NCI-H1105 treated with DMSO at 0.1 percent for 48 hours (cell line): ENCODE measurements at places on chromosomes 1 and 21.

GRCh38 chr1:2829846-2830615, 28.5 kb upstream of the TTC34 start:
- no peak for DNase-seq

DNA sequence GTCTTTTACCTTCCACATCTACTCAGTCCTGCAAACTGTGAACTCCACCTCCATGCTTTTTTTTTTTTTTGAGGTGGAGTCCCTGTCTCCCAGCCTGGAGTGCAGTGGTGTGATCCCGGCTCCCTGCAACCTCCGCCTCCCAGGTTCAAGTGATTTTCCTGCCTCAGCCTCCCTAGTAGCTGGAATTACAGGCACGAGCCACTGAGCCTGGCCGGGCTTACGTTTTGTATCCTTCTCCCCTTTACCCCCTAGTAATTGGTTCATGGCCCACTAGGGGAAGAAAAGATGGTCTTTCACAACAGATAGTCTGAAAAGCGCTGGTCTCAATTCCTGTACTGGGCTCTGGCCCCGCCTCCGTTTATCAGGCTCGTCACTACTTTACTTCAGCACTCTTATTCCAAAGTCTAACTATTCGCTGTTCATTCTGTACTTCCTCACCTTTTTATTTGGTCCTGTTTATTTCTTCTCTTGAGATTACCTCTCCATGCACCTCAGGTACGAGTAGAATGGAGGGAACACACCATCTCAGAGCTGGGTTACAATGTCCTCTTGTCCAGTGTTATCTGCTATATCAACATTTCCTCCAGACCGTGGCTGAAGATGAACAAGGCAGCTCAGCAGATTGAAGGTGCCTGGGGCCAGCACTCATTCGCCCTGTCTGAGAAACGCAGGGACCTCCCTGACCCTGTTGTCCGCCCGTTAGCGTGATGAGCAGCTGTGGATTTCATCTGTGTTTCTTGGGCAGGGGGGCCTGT, 16.2 kb downstream of the CNST start:
- no peak for DNase-seq

- no peak for DNase-seq
These were observed 5.6 kb upstream of the POFUT2 start for GRCh38 chr21:45293220-45293725.

- no peak for DNase-seq
These were observed 23.4 kb upstream of the TDRD10 start for GRCh38 chr1:154478639-154479038.

- no peak for DNase-seq
These were observed 3.5 kb downstream of the OR14I1 start for GRCh38 chr1:248699099-248699498.

- no peak for DNase-seq
These were observed at the start of gene PGLYRP4 for GRCh38 chr1:153348511-153349362. Gene PGLYRP4, minus strand, starts transcription at chr1:153348841. Its CDS starts 909 bp downstream, at chr1:153347932.

- no peak for DNase-seq
These were observed 358.3 kb downstream of the USP25 start for GRCh38 chr21:16088056-16088455.

GRCh38 chr1:73472810-73473209, 725.2 kb downstream of the LRRIQ3 start:
- no peak for DNase-seq

DNA sequence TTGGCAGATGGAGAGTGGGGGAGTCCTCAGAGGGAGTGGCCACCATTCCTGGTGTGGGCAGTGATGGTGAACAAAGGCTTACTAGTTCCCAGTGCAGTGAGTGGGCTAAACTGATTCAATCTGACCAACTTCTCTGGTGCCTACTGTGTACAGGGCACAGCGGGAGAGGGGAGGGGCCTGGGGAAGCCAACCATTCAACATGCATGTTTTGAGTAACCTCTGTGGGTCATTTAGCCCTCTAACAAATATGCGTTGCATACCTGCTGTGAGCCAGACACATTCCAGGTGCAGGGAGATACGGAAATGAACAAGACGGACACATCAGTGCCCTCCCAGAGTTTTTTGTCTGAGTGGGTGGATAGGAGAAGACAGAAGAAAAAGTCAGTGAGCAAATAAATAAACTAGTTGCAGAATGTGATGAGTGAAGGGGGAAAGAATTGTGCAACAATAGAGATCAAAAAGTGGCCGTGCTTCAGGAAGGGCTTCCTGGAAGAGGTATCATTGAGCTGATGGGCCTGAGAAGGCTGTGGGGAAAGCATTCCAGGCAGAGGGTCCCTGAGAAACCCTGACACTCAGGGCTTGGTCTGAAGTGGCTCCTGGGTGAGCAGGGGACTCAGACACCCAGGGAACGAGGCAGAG, 78.8 kb downstream of the EPHB2 start:
- no peak for DNase-seq

DNA sequence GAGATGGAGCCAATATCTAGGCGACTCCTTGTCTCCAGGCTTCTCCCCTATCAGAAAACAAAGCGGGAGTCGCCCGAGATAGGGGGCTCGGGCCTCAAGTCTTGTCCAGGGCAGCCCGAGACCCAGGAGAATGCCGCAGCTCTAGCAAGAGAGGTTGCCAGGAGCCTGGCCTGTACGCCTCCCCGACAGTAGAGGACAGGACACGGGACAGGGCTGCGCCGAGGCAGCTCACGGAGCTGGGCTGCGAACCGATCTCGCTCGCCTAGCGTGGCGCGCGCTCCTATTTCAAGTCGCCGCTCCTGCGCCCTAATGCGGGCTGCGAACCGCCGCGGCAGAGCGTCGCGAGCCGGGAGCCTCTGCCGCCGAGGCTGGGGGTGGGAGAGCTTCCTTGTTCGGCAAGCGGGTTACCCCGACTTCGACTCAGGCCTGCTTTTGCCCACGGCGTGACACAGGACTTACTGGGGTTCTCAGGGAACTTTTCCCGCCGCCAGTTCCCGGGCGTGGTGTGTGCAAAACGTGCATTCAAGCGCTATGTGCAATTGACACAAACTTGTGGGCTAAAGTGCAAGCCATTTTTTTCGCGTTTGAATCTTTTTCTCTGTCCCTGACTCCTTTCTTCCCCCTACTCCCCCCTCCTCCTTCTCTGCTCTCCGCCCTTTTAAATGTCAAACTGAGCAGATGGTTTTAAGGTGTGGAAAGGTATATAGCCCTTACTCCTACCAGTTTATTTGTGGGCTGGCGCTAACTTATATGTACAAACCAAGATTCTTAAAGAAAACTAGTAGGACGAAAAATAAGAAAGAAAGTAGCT, 2.4 kb upstream of the PROX1 start:
- DNase-seq = no peak

DNA sequence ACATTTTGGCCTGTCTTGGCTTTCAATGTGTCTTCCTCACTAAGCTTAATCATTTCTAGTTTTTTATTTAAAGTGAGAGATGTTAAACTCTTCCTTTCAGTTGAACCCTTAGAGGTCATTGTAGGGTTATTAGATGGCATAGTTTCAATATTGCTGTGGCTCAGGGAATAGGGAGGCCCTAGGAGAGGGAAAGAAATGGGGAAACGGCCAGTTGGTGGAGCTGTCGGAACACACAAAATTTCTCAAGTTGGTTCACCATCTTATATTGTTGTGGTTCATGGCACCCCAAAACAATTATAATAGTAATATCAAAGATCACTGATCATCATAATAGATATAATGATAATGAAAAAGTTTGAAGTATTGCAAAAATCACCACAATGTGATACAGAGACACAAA, 31.4 kb upstream of the KAZN start:
- no peak for DNase-seq

DNA sequence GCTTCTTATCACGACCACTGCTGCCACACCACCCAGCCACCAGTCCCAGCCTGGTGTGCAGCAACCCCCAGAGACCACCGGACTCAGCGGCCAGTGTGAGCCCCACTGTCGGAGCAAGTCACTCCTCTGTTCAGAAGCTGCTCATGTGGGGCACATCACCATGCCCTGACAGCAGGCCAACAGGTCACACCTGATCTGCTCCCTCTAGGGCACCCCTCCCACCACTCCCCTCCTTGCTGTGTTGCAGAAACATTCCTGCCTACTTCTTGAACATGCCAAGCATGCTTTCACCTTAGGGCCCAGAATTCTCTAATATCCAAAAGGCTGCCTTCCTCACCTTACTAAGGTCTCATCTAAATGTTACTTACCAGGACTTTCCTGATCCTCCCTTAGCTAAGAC, 146.5 kb downstream of the SLC45A1 start:
- DNase-seq = no peak

DNA sequence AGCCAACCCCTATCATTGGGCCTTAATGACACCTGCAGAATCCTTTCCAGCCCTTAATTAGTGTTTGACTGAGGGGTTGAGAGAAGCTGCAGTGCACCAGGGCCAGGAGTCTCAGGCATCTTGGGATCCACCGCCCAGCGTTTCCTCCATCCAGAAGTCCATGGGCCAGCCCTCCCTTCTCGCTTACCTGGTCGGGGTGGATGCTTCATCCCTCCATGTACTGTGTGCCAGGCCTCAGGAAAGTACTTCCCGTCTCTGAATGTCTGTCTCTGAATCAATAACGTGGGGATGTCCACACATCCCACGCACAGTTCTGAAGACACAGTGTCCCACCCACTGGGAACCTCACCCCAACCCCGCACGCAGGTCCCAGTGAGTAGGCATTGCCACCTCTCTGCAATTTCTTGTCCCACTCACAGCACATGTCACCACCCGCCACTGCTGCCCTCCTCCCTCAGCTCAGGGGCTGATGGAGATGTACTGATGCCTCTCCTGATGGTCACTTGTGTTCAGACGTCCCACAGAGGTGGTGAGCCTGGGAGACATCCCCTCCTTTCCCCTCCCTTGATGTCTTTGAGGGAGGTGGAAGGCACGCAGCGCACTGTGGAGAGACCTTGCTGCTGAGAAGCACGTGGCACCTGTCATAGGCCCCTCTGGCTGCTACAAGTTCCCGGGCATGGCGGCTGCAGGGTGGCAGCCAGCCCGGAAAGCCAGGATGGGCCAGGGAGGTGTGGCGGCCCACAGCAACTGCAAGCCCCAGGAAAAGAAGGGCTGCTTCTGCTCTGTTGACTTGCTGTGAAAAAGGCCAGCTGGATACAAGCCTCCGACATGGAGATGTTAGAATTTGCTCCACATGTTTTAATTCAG, 29.4 kb upstream of the PRSS38 start:
- no peak for DNase-seq

- no peak for DNase-seq
These were observed 3.7 kb downstream of the RAB25 start for GRCh38 chr1:156064615-156065014.

DNA sequence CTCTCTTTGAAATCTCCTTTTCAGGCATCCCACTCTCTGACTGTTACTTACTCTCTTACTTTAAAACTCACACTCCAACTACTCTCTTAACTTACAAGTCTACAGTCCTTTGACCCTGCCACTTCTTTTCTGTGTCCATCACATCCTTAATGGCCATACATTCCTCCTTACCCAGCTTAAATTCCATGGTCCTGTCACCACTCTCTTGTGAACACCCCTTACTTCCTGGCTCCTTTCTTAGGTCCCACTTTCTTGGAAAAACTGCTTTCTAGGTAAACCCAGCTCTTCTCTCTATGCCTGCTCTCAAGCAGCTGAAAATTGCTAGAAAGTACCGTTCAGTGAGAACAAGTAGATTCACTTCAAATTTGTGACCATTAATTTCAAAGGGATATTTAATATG, 109.1 kb downstream of the OLFML2B start:
- DNase-seq = no peak

- DNase-seq = no peak
These were observed 14.4 kb upstream of the PPP1R15B start for GRCh38 chr1:204426035-204426436.

- DNase-seq = no peak
These were observed 3.8 kb upstream of the KRTAP19-8 start for GRCh38 chr21:31042080-31042464.

DNA sequence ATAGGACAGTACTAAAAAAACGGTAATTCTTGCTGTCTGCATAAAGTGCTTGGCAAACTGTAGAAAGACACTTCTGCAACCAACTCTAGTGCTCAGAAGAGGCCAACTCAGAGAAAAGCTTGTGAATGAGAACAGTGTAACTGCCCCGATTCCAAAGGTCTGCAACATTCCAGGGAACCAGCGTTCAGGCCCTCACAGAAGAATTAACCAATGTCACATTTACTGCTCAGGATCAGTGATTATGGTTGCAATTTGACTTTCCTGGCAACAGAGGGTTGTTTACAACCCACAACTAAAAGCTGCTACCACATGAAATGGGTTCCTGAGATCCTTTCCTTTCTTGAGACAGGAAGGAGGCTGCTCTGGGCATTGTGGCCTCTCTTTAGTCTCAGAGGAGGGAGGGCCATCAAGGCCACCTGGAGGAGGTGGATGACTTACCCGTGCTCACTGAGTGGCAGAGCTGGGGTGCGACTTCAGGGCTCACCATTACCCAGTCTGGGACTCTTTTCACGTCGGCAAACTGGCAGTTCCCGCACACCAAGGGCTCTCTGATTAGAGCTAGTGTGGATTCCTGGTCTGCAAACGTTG, 15.3 kb downstream of the SRSF4 start:
- DNase-seq = no peak

GRCh38 chr1:94565901-94566300, 24.3 kb upstream of the F3 start:
- no peak for DNase-seq

DNA sequence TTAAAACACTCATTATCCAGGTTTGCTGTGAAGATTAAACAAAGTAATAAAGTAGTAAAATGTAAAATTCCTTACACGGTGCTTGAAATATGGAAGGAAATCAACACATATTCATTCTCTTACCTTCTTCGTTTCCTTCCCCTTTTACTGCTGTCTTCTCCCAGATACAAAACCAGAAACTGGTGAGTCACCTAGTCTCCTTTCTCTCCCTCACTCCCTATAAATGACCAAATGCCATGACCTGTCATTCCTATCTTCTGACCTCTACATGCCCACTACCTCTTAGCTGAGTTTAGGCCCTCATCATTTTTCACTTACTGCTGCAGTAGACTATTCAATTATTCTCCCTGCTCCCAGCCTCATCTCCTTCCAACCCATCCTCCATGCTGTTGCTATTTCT, 4.3 kb upstream of the NR1I3 start:
- DNase-seq = no peak

DNA sequence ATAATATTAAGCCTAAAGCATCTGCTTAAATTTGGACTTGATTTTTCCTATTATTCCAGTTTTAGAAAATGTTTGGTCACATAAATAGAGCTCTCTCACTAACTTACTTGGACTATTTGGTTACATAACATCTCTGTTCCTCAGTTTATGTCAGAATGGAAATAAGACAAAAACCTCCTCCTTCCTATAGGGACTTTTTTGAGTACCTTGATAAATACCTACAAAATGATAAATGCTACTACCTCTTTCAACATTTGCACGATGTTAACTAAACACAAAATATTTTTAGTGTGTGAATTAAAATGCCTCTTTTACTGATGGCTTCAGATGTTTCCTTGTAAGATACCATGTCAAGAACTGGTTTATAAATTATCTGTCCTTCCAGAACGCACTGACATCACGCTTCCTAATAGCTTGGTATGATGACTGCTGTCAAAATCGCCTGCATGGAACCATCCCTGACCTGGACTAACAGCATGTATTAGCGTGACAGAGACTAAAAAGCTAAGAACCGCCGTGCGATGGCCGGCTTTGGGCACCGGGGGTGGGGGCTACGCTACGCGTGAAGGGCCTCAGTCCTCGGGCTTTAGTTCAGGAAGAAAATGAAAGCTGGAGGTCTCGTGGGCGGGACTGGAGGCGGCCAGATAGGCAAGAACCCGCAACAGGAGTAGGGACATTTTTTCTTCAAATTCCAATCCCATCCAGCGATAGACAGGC, 133.2 kb upstream of the BARHL2 start:
- no peak for DNase-seq

- DNase-seq = peak; percentile 77
These were observed 53.9 kb downstream of the CASQ2 start for GRCh38 chr1:115714572-115715141.

GRCh38 chr1:76006234-76006633, 68.3 kb upstream of the ST6GALNAC3 start:
- no peak for DNase-seq

GRCh38 chr1:40384887-40385286, 11.4 kb downstream of the SMAP2 start:
- DNase-seq = no peak
